Hepatocyte (in vitro differentiated cells): ENCODE measurements at places on chromosomes 11 and 22. TPM values are rescaled to one million over a fixed set of nuclear protein-coding genes. Genes with fewer than 3 reads are reported as not detected.

Gene CCDC87
- total RNA-seq, result 0.36 and 0.53 TPM in 2 replicates

Gene OR8G5
- total RNA-seq, result not detected in 2 replicates

Gene ENTHD1
- total RNA-seq, result not detected in 2 replicates

Gene CD6
- total RNA-seq, result 0.03 and 0.08 TPM in 2 replicates

Gene OR52A1
- total RNA-seq, result not detected in 2 replicates

Gene OR51B5
- 0.20 TPM in 1 of 2 replicates, not detected in the other for total RNA-seq

Gene OR9Q1
- total RNA-seq, result not detected in 2 replicates

Gene OR2D2
- 0.24 and 0.30 TPM in 2 replicates for total RNA-seq

DNA sequence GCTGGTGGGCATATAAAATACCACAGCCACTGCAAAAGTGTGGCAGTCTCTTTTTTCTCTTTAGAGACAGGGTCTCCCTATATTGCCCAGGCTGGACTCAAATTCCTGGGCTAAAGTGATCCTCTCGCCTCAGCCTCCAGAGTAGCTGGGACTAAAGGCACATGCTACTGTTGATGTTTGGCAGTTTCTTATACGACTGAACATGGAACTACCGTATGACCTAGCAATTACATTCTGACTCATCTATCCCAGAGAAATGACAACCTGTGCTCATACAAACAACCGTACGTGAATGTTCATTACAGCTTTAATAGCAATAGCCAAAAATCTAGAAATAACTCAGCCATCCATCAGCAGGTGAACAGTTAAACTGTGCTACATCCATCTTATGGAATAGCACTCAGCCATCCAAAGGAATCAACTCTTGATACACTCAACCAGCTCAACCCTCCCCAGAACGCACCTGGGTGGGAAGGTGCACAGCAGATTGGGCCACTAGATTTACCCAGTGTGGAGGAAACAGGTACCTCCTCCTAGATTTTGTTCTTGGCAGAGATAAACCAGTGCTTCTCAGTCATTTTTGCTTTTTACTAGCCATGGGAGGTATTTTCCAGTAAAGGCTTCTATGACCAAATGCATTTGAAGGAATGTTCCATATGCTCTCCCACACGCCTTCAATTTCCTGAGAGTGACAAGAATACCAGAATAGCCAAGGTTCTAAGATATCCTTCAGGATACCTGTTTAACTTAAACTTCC, 130.5 kb downstream of the MED15 start:
- no peaks in the 10 kb centered on the region for H3K4me1 ChIP-seq
- DNase-seq, result no peak
- no peak overlapping the region for H3K27ac ChIP-seq
- no peaks in the 10 kb centered on the region for H3K36me3 ChIP-seq
- no peak overlapping the region for H3K4me3 ChIP-seq

GRCh38 chr11:65505466-65506289, 6.8 kb downstream of the MALAT1 start:
- H3K27ac ChIP-seq, result peak overlapping the region; percentile 99
- H3K36me3 ChIP-seq, result peaks cover 24% of the 10 kb centered on the region
- H3K4me1 ChIP-seq, result no peaks in the 10 kb centered on the region
- H3K27me3 ChIP-seq, result no peaks in the 10 kb centered on the region
- peak overlapping the region; percentile 74 for H3K4me3 ChIP-seq

DNA sequence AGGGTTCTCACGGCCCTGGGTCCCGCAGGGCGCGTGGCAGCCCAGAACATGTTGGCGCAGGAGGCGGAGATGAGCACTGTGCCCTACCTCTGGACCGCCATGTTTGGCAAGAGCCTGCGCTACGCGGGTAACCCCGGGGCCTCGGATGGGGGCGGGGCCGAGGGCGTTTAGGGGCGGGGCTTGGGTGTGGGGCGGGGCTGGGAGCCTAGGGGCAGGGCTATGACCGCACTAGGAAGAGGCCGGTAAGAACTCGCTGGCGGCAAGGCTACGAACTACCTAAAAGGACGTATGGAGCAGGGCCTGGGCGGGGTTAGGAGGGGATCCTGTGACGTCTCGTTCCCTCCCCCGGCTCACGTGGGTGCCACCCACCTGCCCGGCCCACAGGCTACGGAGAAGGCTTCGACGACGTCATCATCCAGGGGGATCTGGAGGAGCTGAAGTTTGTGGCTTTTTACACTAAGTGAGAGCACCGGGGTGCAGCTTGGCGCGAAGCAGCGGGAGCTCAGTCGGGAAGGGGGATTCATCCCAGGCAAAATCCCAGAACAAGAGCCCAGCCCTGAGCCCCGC, 2.8 kb upstream of the LZTR1 start:
- peak; percentile 91 for DNase-seq
- no peaks in the 10 kb centered on the region for H3K36me3 ChIP-seq
- no peaks in the 10 kb centered on the region for H3K27me3 ChIP-seq
- H3K27ac ChIP-seq, result no peak overlapping the region
- peaks cover 23% of the 10 kb centered on the region for H3K4me1 ChIP-seq

- peaks cover 49% of the 10 kb centered on the region for H3K4me1 ChIP-seq
- no peaks in the 10 kb centered on the region for H3K27me3 ChIP-seq
- DNase-seq, result peak; percentile 22
- no peaks in the 10 kb centered on the region for H3K36me3 ChIP-seq
- peak overlapping the region; percentile 91 for H3K27ac ChIP-seq
Observed at GRCh38 chr22:25113316-25113721, 86.3 kb upstream of the CRYBB3 start.

- no peaks in the 10 kb centered on the region for H3K36me3 ChIP-seq
- peaks cover 22% of the 10 kb centered on the region for H3K4me1 ChIP-seq
- no peak overlapping the region for H3K4me3 ChIP-seq
- peak overlapping the region; percentile 84 for H3K27ac ChIP-seq
- no peaks in the 10 kb centered on the region for H3K27me3 ChIP-seq
- peak; percentile 59 for DNase-seq
Observed at GRCh38 chr22:17891481-17892167, 117.4 kb upstream of the BID start.

GRCh38 chr11:65426839-65427690, 4.5 kb downstream of the NEAT1 start:
- H3K4me3 ChIP-seq, result peak overlapping the region; percentile 63
- H3K4me1 ChIP-seq, result no peaks in the 10 kb centered on the region
- peak; percentile 74 for DNase-seq
- H3K36me3 ChIP-seq, result no peaks in the 10 kb centered on the region
- H3K27me3 ChIP-seq, result no peaks in the 10 kb centered on the region

DNA sequence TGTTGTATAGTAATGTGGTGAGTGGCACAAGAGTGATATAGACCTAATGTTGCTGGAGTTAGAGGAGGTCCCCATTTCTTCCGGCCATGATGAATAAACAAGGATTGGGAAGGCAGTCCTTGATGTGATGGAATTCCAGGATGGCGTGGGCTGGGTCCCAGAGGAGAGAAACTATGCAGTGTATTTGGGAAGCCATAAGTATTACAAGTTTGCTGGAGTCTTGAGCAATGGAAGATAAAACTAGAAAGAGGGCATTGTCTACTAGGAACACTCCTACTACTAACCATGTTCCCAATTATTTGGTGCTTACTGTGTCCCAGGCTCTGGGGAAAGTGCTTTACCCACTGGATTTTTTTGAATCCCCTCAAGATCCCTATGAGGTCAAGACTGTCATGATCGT, 20.0 kb downstream of the LDLRAD3 start:
- H3K27ac ChIP-seq, result no peak overlapping the region
- H3K27me3 ChIP-seq, result no peaks in the 10 kb centered on the region
- no peak overlapping the region for H3K4me3 ChIP-seq
- peaks cover 3% of the 10 kb centered on the region for H3K4me1 ChIP-seq
- DNase-seq, result no peak
- no peaks in the 10 kb centered on the region for H3K36me3 ChIP-seq

GRCh38 chr22:49052560-49052959, 775.1 kb downstream of the BRD1 start:
- H3K27me3 ChIP-seq, result peaks cover 3% of the 10 kb centered on the region
- H3K4me3 ChIP-seq, result no peak overlapping the region
- no peak for DNase-seq
- H3K4me1 ChIP-seq, result no peaks in the 10 kb centered on the region
- no peaks in the 10 kb centered on the region for H3K36me3 ChIP-seq

- H3K4me3 ChIP-seq, result no peak overlapping the region
- H3K36me3 ChIP-seq, result no peaks in the 10 kb centered on the region
- no peak overlapping the region for H3K27ac ChIP-seq
Observed at GRCh38 chr22:39943337-39943736, 16.9 kb upstream of the TMA7B start.

- H3K36me3 ChIP-seq, result no peaks in the 10 kb centered on the region
- no peaks in the 10 kb centered on the region for H3K4me1 ChIP-seq
- DNase-seq, result no peak
- H3K27ac ChIP-seq, result no peak overlapping the region
Observed at GRCh38 chr11:61417670-61418069, 12.1 kb downstream of the CPSF7 start.

DNA sequence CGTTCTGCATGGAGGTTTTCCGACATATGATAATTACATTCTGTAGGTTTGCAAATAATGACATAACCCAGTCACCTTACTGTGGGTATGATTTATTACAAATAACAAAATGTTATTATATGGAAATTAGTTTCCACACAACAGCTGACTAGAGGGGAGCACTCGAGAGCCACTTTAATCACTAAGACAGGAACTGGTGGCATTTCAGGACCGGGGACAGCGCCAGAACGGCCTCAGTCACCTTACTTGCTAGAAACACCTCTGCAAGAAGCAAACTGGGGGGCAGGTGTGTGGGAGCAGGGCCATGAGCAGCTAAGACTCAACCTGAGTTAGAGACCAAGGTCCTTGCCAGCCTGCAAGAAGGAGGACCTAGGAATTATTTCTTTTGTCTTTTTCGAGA, 199.9 kb downstream of the DSCAML1 start:
- peaks cover 26% of the 10 kb centered on the region for H3K27me3 ChIP-seq
- no peaks in the 10 kb centered on the region for H3K4me1 ChIP-seq
- H3K36me3 ChIP-seq, result no peaks in the 10 kb centered on the region
- DNase-seq, result peak; percentile 78
- no peak overlapping the region for H3K4me3 ChIP-seq
- no peak overlapping the region for H3K27ac ChIP-seq

DNA sequence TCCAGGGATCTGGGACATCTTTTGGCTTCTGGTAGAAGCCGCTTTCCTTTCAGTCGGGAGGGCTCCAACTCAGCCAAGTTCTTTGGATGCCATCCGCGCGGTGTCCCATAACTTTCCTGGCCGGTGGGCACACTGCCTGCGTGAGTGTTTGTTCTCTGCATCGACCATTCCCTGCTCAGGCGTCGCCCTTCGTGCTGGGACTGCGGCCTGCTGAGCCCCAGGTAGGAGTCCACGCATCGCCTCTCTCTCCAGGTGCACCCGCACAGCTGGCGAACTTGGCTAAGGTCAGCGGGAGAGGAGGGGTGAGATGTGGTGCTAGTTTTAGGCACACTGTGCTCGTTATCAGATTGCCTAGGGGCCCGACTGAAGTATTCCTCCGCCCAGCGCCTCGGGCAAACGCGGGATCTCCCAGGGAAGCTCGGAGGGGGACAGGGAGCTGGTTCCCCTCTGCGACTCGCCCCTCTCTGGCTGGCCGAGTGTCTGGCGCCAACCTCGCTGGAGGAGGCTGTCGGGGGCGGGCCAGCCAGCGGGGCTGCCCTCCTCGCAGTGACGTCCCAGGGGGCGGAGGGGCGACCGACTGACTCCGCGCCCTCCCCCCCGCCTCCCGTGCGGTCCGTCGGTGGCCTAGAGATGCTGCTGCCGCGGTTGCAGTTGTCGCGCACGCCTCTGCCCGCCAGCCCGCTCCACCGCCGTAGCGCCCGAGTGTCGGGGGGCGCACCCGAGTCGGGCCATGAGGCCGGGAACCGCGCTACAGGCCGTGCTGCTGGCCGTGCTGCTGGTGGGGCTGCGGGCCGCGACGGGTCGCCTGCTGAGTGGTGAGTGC, at the start of gene LAYN:
Gene LAYN (plus strand): TSS at position 607 of the 823 bp plus-strand sequence. CDS start 124 bp downstream, at position 731.
- DNase-seq, result peak; percentile 73
- peaks cover 13% of the 10 kb centered on the region for H3K4me1 ChIP-seq
- no peaks in the 10 kb centered on the region for H3K36me3 ChIP-seq

- H3K27ac ChIP-seq, result no peak overlapping the region
- H3K4me1 ChIP-seq, result no peaks in the 10 kb centered on the region
- no peak overlapping the region for H3K4me3 ChIP-seq
- peaks cover under 1% of the 10 kb centered on the region for H3K27me3 ChIP-seq
- no peak for DNase-seq
- H3K36me3 ChIP-seq, result no peaks in the 10 kb centered on the region
Observed at GRCh38 chr11:64538501-64538951, 52.5 kb upstream of the SLC22A12 start.

DNA sequence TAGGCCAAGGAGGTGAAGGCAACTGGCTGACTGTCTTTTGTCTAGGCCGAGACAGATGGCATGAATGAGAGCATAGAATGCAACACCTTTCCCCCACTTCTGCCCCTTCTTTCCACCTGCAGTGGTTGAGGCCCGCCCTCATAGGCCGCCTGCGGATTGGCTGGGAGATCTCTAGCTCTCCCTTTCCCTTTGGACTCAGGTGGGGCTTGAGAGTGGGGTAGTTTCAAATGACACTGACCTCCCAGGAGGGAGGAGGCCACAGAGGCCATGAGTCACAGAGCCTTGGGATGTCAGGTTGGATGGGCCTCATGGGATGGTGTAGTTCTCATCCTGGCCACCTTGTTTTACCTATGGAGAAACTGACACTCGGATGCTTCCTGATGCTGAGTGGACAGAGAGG, 9.1 kb downstream of the MICAL2 start:
- peaks cover 24% of the 10 kb centered on the region for H3K4me1 ChIP-seq
- H3K27ac ChIP-seq, result peak overlapping the region; percentile 82
- H3K27me3 ChIP-seq, result no peaks in the 10 kb centered on the region
- H3K4me3 ChIP-seq, result no peak overlapping the region

DNA sequence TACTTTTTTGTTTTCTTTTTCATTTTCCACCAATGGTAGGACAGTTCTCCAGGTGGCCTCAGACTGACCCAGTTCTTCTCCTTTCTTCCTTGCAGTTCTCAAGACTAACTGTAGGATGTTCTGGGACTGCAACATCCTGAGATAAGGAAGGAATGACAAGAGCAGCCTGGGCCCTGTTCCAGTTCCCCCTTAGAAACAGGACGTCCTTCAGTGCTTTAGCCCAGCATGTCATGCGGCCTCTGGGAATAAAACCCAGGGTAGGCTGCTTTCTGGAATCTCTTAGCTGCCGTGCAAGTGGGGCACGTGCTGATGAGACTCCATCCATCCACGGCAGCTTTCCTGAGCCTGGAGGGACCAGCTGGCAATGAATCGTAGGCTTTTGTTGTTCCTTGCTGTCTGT, 24.0 kb upstream of the CADM1 start:
- H3K36me3 ChIP-seq, result no peaks in the 10 kb centered on the region
- no peak overlapping the region for H3K4me3 ChIP-seq
- peak overlapping the region; percentile 34 for H3K27ac ChIP-seq
- peak; percentile 57 for DNase-seq
- H3K4me1 ChIP-seq, result no peaks in the 10 kb centered on the region
- H3K27me3 ChIP-seq, result no peaks in the 10 kb centered on the region

DNA sequence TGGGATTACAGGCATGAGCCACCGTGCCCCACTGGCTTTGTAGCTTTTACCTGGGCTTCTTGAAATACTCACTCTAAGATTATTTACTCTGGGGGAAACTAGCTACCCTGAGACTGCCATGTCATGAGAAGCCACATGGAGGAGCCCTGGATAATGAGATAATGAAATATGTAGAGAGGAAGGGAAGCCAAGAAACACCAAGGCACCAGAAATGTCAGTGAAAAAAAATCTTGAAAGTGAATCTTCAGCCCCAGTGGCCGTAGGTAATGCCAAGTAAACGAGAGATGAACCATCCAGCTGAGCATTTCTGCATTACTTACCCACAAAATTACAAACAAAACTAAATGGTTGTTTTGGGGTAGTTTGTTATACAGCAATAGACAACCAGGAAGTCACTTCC, 125.6 kb downstream of the APIP start:
- H3K4me3 ChIP-seq, result no peak overlapping the region
- no peaks in the 10 kb centered on the region for H3K36me3 ChIP-seq
- no peak for DNase-seq
- no peaks in the 10 kb centered on the region for H3K4me1 ChIP-seq
- no peak overlapping the region for H3K27ac ChIP-seq
